ENCODE measurements at places on chromosomes 7 and 10.

DNA sequence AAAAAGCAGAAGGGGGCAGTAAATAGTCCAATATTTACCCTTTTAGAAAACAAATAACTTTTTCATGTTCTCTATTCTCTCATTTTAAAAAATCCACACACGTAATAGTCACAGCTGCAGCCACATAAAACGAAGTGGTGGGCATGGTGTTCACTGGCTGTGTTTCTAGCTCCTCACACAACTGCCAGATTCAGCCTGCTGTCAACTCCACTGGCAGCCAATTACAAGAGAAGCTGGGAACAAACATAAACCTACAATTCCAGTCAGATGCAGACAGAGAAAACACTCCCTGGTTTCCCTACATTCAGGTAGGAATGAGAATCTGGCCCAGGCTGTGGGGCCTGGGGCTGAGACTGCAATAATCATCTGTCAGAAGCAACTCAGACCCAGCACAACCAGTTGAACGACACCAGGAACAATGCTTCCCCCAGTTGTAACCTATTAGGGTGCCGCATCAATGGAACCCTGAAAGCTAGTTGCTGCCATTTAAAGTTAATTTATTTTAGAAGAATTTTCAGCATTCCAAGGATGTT is 29.1 kb downstream of the ERCC6 start:
- DNase-seq, result no peak

DNA sequence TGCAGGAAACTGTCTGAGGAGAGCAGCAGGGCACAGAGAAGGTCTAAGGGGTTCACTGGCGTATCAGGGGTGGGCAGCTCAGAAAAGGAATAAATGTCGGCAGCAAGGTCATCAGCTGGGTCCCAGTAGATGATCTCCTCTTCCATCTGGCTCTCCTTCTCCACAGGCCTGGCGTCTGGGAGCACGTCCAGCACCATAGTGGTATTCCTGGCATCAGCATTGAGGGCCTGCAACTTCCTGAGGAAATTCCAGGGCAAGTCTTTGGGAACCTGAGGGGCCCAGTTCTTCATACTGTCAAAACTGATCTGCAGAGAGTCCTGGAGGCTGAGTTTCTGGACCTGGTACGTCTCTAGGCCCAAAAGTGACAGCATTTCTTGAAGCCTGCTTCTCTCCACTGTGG is 9.6 kb upstream of the MRPS24 start:
- DNase-seq, result no peak

DNA sequence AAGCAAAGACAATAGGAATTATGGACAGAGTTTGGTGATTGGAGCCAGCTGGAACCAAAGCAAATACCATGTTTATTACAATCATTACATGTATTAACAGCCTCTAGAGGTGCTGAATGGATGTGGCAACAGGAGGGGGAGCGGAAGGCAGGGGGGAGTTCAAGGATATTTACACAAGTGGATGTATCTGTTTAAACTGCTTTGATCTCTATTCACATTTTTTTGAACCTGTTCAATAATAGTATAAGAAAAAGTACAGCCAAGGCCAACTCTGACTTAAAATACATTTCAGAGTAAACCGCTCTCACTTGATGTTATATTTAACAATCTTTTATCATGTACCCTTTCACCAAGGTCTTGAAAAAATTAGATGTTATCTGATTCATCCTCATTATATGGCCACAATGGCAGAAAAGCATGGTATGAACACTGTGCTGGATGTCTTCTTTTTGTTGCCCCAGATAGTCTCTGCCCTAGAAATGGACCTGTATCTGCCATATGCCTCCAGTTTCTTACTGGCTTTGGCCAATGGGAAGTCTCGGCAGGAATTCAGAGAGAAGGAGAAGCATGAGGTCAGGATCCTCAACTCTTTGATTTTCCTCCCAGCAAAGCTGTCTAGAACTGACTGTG is 88.2 kb upstream of the FAM133B start:
- DNase-seq, result no peak

GRCh38 chr10:128996092-128996491 is 470.9 kb upstream of the MGMT start:
- DNase-seq, result no peak

DNA sequence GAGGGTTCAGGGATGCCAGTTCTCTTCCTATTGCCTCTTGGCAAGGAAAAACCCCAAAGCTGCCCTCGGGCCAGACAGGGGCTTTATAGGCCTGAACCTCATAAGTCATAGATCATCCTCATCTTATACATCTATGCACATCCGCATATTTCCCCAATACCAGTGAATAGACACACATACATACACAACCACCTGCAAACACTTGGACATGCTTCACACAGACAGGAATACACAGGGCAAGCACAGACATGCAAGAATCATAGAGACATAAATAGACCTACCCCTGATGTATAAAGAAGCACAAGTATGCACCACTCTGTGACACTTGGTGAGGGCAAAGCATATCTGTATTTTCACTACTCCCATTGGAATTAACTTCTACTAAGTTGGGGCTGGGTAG is 30.7 kb downstream of the MBL2 start:
- DNase-seq, result no peak

DNA sequence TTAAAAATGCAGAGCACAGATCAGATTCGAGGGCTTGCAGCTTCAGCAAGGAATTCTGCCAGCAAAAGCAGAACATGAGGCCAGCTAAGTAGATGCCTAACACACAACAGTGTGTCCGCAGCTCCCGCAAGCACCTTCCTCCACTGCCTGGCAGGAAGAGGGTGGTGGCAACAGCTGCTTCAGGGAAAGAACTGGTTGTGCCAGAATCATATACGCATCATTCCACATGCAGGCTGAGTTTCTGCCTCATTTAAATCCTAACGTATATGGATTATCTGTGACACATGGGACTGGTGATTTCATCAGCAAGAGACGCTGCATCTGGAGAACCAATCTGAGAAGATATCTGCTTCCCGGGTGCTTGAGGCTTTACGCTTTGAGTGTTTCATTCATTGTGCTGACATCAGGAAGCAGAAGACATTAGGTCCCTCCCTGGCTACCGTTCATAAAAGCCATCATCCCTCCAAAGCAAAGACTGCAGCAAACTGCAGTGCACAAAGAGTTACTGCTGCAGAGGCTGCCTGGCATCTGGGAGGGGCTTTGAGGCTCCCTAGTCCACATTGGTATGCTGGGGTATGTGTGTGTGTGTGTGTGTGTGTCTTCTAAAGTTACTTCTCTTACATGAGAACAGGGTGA is 78.8 kb downstream of the FAM13C start:
- DNase-seq, result no peak

DNA sequence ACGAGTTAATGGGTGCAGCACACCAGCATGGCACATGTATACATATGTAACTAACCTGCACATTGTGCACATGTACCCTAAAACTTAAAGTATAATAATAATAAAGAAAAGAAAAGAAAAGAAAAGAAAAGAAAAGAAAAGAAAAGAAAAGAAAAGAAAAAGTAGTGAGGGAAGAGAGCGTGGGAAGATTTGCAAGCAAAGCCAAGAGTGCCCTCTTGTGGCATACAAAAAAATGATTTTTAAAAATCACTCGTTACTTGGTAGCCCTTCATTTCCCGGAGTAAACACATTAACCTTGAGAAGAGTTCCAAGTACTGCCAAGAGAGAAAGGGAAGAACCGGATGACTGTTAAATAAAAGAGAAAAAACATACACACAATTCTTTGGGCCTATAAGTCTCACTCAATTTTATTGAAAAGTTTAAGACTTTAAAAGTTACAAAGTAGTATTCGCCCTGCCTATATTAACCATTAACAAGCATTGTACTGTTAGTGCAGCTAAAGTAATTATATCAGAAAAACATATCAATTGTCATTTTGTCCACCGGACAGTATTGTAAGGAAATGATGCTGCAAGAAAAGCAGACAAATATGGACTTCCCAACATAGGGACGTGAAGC is 6.2 kb upstream of the CH25H start:
- no peak for DNase-seq

GRCh38 chr7:1197997-1198625 is 34.6 kb upstream of the UNCX start:
- no peak for DNase-seq

DNA sequence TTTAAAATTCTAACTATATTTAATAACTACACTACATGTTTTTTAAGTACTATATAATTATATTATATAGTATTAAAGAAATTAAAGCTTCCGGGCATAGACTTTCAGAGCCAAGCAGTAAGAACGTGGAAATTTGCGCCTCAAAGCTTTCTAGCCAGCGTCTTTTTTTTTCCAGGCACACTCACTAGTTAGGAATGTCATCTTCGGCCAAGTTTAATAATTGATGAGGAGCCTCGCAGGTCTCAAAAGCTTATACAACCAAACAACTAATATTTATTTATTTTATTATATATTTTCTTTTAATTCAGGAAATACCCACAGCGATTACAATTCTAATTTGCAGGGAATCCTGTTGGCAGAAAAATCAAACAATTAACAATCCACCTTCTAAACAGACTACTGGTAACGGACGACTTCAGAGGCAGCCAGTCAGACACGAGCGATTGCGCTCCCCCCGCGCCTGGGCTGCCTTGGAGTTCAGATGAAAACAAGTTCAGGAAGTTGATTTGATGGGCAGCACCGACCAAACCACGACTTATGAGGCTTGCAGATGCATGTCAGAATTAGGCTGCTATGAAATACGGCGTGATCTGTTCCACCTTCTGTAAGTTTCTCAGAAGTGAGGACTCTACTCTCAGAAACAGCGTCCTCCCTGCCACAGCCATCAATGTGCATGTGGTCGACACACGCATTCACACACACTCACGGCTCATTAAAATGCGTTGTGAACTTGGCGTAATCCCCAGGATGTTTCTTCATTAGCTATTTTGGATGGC is 431.8 kb upstream of the MGMT start:
- no peak for DNase-seq

DNA sequence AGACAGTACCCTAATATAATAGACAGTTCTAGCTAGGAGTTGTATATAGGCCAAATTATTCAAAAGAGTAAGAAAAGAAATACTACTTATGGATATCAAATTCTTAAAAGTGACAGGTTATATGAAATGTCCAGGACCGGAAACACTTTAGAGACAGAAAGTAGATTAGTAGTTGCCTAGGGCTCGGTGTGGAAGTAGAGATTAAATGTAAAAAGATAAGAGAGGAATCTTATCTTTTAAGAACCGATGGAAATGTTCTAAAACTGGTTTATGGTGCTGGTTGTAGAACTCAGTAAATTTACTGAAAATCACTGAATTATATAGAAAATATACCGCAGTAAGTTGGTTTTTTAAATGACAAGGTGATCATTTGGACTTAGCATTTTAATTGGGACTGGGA is 147.5 kb upstream of the ASAH2 start:
- DNase-seq, result no peak

GRCh38 chr10:67609996-67610793 is 85.8 kb downstream of the CTNNA3 start:
- no peak for DNase-seq

DNA sequence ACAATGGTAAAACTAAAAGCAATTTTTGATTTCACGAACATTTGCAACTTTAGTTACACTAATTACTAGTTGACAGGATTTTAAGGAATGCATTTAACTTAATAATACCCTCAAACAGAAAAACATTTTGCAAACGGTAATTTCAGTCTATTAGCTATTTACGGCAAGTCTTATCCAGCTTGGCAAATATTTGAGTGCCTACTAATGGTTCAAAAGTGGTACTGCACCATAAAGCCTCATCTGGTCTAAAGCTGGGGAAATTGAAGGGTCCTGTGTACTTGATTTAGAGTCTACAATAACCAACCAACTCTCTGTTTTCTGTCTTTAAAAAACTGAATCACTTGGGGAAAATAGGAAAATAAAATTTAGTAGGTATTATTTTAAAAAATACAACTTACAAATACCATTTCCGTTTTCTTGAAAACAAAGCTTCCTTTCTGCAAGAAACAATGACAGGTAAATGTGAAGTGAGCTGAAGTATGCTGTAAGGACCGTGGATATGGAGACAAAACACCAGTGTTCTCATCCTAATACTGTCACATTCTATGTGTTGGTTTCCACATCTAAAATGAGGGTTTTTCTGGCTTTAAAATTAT is 142.3 kb downstream of the VPS50 start:
- no peak for DNase-seq

- DNase-seq, result no peak
These were observed 59.9 kb downstream of the CALD1 start for GRCh38 chr7:134839298-134839697.

- no peak for DNase-seq
These were observed at the start of gene NRG3 for GRCh38 chr10:81874875-81875466. Gene NRG3 (plus strand): TSS chr10:81875194.

DNA sequence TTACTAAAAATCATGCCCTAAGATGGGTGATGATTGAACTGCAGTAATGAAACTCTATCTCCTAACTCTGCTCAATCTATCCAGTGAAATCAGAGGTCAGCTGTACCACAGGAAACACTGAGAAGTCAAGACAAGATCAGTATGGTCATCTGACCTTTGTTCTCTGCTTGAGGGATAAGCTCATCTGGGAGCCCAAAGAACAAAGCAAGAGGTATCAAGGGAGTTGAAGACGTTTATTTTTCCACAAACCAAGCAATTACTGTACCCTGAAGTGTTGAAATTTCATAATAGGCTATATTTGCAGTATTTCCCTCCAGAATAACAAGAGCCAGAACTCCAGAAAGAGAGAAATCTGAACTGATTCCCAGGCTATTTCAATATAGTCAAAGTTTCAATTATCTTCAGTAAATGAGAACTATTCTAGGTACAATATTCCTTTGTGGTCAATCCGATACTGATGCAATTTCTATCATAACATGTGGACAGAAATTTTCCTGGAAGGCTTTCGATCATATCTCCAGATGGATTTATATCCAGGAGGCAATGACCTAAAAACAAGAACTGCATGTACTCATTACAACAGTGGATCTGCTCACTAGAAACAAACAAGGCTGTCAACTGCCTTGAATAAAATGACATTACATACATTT is 345.3 kb downstream of the TNS3 start:
- DNase-seq, result no peak

GRCh38 chr10:124176349-124177179 is 83.2 kb upstream of the CHST15 start:
- DNase-seq, result no peak

DNA sequence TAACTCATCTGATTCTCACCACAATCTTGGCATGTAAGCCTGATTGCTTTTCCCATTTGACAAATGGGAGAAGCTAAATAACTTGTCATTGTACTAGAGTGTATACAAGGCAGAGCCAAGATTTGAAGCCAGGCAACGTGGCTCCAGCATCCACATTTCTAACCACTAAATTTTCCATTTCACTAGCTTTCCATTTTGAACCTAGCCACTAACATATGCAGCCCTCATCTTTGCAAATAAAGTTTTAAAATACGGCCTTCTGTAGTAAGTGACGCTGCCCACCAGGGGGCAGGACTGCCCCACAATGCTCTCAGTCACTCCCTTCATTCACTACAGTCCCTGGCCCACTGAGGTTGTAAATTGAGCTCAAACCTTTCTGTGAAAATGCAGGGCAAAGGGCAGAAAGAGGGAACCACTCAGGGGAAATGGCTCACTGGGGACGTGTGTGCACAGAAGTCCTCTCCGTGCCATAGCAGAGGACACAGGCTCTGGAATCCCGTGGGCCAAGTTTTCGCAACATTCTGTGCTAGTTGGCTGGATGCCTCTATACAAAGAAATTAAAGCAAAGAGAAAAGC is 315.7 kb downstream of the TNS3 start:
- no peak for DNase-seq

GRCh38 chr7:132977234-132977633 is 104.7 kb downstream of the CHCHD3 start:
- no peak for DNase-seq

- no peak for DNase-seq
These were observed 121.1 kb downstream of the PLPP4 start for GRCh38 chr10:120578134-120578533.

All from activated T-helper 1 cell treated with anti-CD3 and anti-CD28 coated beads, Interleukin-2, amount 50 U/mL, for 16 hours (primary cell).